ENCODE measurements at places on chromosomes 12 and 14.

- DNase-seq, result no peak
Measured at GRCh38 chr12:4918950-4919660, 9.4 kb downstream of the KCNA1 start.

GRCh38 chr14:86518298-86518697 is 988.4 kb downstream of the FLRT2 start:
- DNase-seq, result no peak

DNA sequence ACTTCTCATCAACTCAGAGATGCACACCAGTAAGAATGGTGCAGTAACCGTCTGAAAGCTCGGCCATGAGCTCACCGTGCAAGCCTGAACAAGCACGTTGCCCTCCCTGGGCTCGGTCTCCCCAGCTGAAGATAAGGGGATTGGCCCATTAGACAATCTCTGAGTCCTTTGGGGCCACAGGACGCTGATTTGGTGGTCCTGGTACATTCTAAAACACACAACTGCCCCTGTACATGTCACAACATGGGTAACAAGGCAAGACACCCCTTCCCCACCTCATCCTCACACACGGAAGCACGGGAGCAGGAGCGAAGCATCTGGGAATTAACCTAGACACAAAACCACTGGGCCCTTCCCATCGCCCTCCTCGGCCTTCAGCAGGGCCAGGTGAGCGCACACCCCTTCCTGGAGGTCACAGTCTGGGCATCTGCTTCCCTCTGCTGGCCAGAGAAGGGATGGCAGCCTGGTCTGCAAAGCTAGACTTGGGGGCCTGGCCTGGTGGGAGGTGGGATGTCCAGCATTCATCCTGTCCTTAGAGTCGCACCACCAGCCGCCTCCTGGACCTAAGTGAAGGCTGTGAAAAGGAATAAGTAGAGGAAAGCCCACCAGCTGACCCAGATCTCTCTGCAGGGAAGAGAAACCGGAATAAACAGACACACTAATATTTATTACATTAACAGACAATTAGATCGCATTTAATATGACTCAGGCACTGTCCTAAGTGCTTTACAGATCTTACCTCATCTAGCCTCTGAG is 18.9 kb upstream of the SMUG1 start:
- DNase-seq, result peak; percentile 91

GRCh38 chr12:131704509-131704908 is 6.4 kb upstream of the SFSWAP start:
- DNase-seq, result no peak

DNA sequence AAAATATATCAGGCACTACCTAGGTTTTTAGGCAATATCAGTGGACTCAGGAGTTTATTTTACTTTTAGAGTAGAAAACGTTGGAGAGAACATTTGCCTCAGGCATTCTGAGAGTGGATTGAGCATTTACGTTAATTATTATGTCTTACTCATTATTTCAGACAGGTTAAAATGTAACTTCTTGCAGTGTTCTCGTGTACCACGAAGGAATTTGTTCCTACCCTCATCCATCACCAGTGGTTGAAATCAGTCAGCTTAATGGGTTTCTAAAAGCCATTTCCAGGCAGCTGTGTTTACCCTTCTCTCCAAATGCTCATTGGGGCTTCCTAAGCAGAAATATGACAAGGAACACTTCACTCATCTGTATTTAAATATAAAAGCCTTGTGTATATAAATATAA is 9.1 kb upstream of the LDHB start:
- DNase-seq, result no peak

DNA sequence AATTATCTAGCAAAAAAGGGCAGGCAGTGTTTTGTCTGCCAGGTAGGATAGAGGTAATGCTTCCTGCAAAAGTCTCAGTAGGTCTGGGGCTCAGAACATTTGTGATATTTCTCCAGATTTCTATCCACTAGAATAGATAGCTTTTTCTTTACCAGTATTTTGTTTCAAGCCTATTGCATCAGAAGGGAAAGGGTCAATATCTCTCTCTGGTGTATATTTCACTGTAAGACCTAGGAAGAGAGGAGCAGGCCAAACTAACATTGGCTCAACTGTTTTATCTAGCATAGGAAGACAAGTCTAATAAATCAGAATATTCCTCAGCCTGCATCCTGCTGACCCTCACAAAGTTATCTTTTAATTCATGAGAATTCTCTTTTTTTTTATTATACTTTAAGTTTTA is 106.7 kb upstream of the DAAM1 start:
- no peak for DNase-seq

GRCh38 chr14:82879949-82880535 is 1346.4 kb upstream of the SEL1L start:
- DNase-seq, result no peak

GRCh38 chr12:71636704-71637115 is 26.9 kb downstream of the ZFC3H1 start:
- DNase-seq, result peak; percentile 60

DNA sequence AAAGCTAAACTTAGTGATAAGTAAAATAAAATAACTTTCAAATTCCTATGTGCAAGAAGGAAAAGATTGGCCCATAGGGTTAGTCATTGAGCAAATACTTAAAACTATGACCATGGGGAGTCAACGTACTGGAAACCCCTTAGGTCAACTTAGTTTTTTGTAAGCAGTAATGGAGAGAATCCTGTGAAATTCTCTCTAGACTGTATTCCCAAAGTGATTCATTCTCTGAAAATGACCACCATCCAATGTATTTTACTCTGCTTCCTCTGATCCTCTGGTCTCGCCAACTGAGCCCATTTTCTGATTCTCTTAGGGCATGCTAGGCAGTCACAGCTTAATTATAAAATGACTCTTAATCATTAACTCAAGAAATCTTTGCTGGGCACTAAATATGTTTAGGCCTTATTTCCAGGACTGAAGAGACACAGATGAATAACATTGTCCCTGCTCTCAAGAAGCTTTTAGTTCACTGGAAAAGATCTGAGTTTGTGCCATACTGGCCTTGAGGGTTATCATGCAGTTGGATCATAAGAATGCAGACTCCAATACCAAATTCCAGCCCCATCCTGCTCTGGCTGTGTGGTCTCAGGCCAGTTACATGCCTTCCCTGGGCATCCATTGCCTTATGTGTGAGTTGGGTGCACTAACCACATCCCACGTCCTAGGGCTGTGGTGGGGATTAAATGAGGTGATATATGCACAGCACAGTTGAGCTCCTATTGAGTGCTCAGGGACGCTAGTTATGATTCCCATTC is 732.4 kb downstream of the AACS start:
- DNase-seq, result no peak

DNA sequence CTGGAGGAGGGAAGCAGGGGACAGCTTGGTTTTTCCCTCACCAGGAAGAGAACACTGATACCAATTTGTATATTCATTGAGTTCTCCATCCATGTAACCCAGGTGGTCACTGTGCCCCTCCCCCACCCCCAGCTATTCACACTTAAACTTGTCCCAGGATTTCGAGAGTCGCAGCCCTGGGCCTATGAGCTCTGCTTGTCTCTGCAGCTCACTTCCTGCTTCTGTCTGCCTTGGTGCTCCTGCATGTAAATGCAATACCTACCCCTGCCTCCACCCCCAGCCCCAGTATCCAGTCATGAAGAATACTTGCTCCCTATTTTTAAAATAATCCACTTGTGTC is 452.2 kb downstream of the BCL11B start:
- no peak for DNase-seq
